Gastrocnemius medialis (tissue), 4 donors: ENCODE measurements at places on chromosomes 12 and 14. TPM values are rescaled to one million over a fixed set of nuclear protein-coding genes. Genes with fewer than 3 reads are reported as not detected.

DNA sequence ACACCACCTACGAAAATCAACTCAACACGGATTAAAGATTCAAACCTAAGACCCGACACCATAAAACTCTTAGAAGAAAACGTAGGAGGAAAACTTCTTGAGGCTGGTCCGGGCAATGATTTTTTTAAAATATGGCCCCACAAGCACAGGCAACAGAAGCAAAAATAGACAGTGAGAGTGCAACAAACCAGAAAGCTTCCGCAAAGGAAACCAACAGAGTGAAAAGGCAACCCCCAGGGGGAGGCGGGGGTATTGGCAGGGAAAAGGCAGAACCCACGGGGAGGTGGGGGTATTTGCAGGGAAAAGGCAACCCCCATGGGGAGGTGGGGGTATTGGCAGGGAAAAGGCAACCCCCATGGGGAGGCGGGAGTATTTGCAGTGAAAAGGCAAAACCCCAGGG, 20.5 kb upstream of the FBRSL1 start:
- no peak for DNase-seq

DNA sequence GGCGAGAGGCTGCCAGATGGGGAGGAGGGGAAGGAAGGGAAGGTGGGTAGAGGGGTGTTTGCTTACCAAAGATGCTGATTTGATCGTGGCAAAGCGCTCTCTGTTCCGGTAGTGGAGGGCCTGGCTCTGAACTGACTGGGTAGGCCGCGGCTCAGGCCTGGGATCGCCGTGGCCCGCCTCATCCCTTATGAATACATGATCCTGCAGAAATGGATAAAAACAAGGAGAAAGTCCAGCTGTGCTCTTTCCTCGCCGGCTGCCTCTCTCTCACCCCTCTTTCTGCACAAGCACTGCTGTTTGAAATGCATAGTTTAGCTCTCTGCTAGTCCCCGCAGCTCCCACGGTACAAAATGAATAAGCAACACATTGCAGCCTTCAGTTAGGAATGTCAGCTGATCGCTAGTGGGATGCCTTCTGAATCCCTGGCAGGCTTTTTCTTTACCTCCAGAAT, 53.8 kb downstream of the PEBP1 start:
- DNase-seq, result no peak

DNA sequence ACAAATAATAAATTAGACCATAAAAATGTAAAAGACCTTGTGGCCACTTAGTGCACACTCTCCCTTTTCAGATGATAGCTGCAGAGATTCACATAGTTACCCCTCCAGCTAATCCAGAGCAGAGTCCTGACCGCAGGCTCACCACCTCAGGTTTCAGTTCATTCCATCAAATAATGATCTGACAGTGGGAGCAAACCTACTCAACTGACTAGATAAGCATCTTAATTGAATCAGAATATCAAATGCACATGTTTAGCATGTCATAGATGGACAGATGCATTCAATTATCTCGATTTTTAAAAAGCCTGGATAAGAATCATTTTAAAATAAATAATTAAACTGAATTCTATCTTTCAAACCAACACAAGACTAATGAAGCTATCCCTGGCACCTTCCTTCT, 242.3 kb upstream of the PDZRN4 start:
- no peak for DNase-seq

DNA sequence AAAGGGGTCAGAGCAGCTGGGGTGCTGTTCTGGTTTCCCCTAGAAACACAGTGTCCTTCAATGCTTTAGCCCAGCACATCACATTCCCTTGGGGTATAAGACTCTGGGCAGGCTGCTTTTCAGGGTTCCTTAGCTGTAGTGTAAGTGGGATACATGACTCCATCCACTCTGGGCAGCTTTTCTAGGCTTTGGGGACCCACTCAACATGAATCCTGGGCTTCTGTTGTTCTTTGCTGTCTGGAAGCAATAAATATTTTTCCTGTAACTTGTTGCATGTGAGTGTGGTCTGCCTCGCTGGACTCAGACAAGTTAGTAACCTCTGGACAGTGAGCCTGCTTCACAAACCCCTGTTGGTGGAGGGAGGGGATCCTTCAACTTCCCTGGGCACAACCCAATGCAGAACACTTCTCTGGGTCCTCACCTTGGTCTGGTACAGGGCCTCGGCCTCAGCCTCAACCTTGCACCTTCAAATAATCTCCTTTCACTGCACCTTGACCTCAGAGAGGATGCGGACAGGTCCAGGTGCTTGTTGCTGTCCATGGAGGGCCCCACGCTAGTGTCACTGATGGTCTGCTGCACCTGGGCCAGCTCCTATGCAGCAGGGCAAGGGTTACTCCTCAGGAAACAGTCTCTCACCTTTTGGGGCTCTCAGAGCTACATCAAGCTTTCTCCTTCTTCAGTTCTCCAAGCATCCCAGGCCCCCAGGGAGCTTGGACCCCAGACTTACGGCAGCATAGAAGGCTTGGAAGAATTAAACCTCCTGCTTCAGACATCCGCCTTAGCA, 13.5 kb upstream of the KRT73 start:
- DNase-seq, result no peak

Gene CCDC196
- not detected for total RNA-seq

DNA sequence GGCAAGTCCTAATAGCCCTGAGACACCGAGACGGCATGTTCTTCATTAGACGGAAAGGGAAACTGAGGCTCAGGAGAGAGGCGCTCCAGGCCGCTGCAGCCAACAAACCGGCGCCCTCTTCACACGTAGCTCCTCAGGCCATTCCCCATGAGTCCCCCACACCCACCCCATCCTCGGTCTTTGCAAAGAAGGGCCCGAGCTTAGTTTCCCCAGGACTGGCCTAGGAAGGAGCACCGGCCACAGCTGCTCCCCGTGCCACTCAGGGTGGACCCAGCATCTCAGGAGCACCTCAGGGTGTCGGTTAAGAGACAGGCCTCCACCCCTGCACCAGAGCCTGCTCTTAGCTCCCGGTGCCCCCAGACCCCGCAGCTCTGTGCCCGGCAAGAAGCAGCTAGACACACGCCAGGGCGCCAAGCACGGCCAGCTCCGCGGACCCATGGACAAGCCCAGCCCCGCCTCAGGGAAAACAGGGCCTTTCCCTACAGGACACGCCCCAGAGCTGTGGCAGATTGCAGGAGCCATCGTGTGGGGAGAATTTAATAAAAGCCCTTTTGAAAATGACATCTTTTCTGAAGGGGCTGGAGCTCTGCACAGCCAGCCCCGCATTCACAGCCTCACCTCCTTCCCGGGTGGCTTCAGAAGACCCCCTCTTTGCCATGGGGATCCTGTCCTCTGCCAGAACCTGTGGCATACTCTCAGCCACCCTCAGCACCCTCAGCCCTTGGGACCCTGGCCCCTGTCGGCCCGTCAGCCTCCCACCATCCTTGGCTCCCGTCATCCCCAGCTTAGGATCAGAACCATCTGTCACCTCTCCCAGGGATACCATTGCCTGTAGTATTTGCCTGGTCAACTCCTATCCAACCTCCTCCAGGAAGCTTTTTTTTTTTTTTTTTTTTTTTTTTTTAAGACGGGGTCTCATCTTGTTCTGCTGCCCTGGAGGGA, 59.7 kb downstream of the LGMN start:
- no peak for DNase-seq

Gene MGAT4C
- total RNA-seq, result not detected

DNA sequence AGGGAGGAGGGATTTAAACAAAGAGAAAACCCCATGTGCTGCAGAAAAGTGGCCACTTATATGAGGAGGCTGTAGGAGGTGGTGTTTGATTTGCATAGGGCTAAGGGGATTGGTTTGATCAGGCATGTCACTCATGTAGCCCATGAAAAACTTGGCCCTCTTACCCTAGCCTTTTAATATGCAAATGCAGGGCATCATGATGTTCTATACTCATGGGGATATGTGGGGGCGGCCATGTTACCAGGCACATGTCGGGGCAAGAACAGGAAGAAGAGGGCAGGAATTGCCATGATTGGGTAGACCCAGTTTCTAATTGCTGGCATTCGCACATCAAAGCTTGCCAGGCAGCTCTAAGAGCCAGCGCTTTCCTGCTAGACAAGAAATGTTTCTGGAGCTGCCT, 28.8 kb downstream of the KLRK1 start:
- peak; percentile 19 for DNase-seq
